ENCODE measurements at places on chromosomes 1 and 21. TPM values are rescaled to one million over a fixed set of nuclear protein-coding genes. Genes with fewer than 3 reads are reported as not detected.

FCRLB gene
- 0.27 TPM for total RNA-seq

VAMP4 gene
- total RNA-seq = 14.5 TPM

CD52 gene
- not detected for total RNA-seq

ZNF648 gene
- not detected for total RNA-seq

PCAT6 gene
- 3.8 TPM for total RNA-seq

CDCA8 gene
- 7.7 TPM for total RNA-seq

- DNase-seq = no peak
- no peak overlapping the region for H3K4me3 ChIP-seq
- peaks cover 26% of the 10 kb centered on the region for H3K4me1 ChIP-seq
- no peaks in the 10 kb centered on the region for H3K27me3 ChIP-seq
- peak overlapping the region; percentile 73 for H3K27ac ChIP-seq
Measured at GRCh38 chr1:61746813-61747212, 4.5 kb downstream of the PATJ start.

- peaks cover 8% of the 10 kb centered on the region for H3K4me1 ChIP-seq
- H3K36me3 ChIP-seq = no peaks in the 10 kb centered on the region
- no peak for DNase-seq
Measured at GRCh38 chr1:41822866-41823265, 95.9 kb downstream of the HIVEP3 start.

- H3K4me3 ChIP-seq = no peak overlapping the region
- H3K36me3 ChIP-seq = peaks cover 6% of the 10 kb centered on the region
- H3K27ac ChIP-seq = no peak overlapping the region
- DNase-seq = no peak
- peaks cover 31% of the 10 kb centered on the region for H3K4me1 ChIP-seq
Measured at GRCh38 chr21:35154788-35155187, 105.7 kb upstream of the RUNX1 start.

DNA sequence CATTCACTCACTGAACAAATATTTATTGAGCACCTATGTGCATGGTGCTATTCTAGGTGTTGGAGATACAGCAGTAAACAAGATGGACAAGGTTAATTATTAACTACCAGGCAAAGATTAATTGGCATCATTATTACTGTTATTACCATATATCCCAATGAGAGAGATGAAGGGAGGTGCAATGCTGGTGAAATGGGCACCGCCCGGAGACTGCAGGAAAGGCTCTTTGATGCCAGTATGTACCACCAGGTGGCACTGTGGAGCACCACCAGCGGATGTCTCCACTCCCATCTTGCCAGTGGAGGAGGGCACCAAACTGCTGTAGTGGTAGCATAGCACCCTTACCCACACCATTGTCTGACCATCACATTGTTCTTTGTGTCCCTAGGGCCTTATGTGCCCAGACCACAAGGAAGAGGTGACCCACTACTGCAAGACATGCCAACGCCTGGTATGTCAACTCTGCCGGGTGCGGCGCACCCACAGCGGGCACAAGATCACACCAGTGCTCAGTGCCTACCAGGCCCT lies 3.0 kb downstream of the TRIM46 start:
- H3K4me3 ChIP-seq = no peak overlapping the region
- peaks cover 34% of the 10 kb centered on the region for H3K4me1 ChIP-seq
- H3K36me3 ChIP-seq = peaks cover 17% of the 10 kb centered on the region
- H3K27ac ChIP-seq = no peak overlapping the region
- peak; percentile 95 for DNase-seq

DNA sequence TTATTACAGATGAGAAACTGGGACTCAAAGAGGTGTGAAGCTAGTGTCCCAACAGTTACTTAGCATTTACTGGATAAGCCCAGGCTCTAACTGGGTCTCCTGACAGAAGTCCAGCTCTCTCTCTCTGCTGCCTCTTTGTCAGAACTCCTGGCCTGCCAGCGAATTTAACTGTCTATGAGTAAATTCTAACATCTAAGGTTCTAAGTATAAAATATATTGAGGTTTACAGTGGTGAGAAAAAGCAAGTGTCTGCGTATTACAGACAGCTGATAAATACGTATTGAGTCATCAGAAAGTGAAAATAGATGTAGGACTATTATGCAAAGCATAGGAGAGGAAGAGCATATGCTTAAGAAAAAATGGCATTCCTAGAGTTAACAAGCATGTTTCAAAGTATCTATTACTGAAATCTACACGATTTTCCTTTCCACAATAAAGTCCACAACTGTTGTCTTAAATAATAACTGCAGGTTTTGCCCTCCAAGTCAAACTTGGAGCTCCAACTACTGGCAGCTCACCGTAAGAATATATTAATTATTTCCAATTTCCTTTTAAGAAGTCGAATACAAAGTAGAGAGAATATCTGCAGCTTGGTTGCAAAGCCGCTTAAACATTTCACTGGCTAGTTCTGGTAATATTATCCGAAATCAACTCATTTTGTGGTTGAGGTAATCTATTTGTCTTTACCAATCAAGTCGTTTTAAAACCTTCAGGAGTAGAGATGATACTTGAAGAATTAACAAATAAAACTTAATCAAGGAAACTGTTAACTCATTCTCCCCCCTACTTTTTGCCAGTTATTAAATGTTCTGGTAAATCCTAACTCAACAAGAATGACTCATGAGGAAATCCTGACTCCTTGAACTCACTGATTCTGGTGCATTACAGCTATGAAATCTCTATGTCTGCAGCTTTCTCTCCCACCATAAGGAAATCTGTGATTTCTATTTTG lies 1.4 kb upstream of the RGS2 start:
- peaks cover 38% of the 10 kb centered on the region for H3K4me1 ChIP-seq
- H3K4me3 ChIP-seq = peak overlapping the region; percentile 99
- H3K27ac ChIP-seq = peak overlapping the region; percentile 95
- no peak for DNase-seq

GRCh38 chr1:55364216-55364615 lies 149.1 kb upstream of the USP24 start:
- no peaks in the 10 kb centered on the region for H3K36me3 ChIP-seq
- no peak overlapping the region for H3K4me3 ChIP-seq
- H3K27me3 ChIP-seq = no peaks in the 10 kb centered on the region
- H3K27ac ChIP-seq = no peak overlapping the region

DNA sequence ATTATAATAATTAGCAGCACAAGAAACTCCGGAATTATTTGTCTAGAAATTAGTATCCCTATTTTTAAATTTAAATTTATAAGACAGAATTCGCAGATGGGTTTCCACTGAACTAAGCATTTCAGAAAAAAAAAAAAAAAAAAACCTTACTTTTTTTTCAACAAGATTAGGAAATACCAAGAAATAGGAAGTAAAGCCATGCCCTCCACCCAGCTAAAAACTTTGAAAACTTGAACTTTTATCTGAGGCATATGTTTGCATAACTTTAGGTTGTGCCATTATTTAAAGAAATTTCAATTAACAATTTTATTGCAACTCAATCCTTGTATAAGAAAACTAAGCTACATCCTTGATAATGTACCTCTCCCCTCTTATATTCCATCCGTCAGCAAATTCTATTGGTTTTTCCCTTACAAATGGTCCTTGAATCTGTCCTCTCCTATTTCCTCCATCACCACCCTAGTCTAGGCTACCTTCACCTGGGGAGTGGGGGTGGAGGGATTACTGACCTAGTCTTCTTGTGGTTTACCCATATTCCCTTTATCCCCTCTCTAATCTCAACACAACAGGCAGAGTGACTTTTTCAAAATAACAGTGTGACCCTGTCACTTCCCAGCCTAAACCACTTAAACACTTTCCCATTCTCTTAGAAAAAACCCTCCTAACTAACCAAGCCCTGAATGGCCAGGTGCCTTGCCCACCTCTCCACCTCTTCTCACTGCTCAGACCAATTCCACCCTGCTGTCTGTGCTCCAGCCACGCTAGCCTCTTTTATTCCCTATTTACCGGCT lies 1.4 kb upstream of the EVI5 start:
- H3K27me3 ChIP-seq = peaks cover 6% of the 10 kb centered on the region
- H3K4me3 ChIP-seq = no peak overlapping the region
- no peak for DNase-seq
- no peak overlapping the region for H3K27ac ChIP-seq

DNA sequence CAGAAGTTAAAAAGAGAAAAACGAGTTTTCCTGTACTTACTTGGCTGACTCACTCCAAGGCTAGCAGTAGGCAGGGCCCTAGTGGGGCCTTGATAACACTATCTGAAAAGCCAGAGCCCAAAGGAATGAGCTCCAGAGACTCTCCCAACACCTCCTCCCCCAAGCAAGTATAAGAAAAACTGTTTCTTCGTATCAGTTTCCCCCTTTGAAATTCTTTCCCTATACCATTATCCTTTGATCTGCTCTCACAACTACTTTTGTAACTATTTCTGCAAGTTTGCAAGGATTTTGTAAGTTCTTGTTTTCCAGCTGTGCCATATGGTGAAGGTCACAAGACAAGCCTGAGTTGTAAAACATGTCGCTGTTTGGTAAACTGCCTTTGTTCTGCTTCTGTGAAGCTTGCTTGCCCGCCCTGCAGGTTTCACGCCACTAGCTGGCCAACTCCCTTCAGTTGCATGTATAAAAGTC lies 36.5 kb upstream of the KCNJ15 start:
- no peak overlapping the region for H3K27ac ChIP-seq
- DNase-seq = no peak
- peaks cover 9% of the 10 kb centered on the region for H3K4me1 ChIP-seq
- peaks cover 5% of the 10 kb centered on the region for H3K36me3 ChIP-seq
- no peaks in the 10 kb centered on the region for H3K27me3 ChIP-seq

- H3K27me3 ChIP-seq = no peaks in the 10 kb centered on the region
- H3K36me3 ChIP-seq = peaks cover 1% of the 10 kb centered on the region
- peak overlapping the region; percentile 89 for H3K27ac ChIP-seq
Measured at GRCh38 chr1:2274231-2274928, 46.3 kb downstream of the SKI start.

GRCh38 chr1:60255565-60255964 lies 182.0 kb upstream of the C1orf87 start:
- H3K4me1 ChIP-seq = peaks cover 6% of the 10 kb centered on the region
- no peak for DNase-seq
- no peak overlapping the region for H3K4me3 ChIP-seq
- H3K27ac ChIP-seq = no peak overlapping the region

DNA sequence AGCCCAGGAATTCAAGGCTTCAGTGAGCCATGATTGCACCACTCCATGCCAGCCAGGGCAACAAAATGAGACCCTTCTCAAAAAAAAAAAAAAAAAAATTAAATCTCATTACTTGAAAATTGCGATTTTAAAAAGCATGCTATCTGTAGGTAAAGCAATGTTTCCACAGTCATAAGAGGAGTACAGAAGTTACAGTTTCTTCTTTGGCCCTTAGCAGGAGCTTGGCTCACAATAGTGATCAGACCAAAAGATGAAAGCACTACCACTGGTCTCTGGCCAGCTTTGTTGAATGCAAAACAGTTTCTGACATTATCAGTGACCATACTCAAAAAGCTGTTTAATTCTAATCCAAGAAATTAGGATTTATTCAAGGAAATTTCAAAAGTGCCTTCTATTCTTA lies 31.2 kb downstream of the VAV3 start:
- no peak overlapping the region for H3K27ac ChIP-seq
- peaks cover 12% of the 10 kb centered on the region for H3K27me3 ChIP-seq
- DNase-seq = no peak
- no peak overlapping the region for H3K4me3 ChIP-seq

GRCh38 chr1:93598861-93599439 lies 82.7 kb downstream of the BCAR3 start:
- no peak overlapping the region for H3K4me3 ChIP-seq
- peaks cover 8% of the 10 kb centered on the region for H3K36me3 ChIP-seq
- peaks cover 43% of the 10 kb centered on the region for H3K4me1 ChIP-seq
- H3K27ac ChIP-seq = no peak overlapping the region

GRCh38 chr1:154347961-154348360 lies 22.6 kb downstream of the ATP8B2 start:
- no peaks in the 10 kb centered on the region for H3K27me3 ChIP-seq
- peaks cover 52% of the 10 kb centered on the region for H3K36me3 ChIP-seq

DNA sequence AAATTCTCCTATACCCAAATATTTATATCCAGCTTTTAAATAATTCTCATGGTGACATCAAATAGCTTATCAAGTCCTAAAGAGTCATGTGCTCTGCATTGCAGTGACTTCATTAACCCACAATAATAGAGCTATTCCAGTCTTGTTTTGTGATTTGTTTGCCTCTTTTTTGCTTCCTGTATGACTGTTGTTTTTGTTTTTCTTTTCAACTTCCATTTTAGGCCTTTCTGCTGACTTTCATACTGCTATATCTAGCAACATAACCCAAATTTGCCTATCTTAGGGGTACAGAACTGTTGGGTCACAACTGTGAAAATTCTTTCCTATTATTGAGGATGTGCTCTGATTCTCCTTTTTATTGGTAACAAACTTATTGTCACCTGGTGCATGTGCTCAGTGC lies 30.3 kb downstream of the SPATA17 start:
- no peaks in the 10 kb centered on the region for H3K36me3 ChIP-seq
- H3K27ac ChIP-seq = no peak overlapping the region
- H3K4me3 ChIP-seq = no peak overlapping the region
- no peaks in the 10 kb centered on the region for H3K4me1 ChIP-seq

DNA sequence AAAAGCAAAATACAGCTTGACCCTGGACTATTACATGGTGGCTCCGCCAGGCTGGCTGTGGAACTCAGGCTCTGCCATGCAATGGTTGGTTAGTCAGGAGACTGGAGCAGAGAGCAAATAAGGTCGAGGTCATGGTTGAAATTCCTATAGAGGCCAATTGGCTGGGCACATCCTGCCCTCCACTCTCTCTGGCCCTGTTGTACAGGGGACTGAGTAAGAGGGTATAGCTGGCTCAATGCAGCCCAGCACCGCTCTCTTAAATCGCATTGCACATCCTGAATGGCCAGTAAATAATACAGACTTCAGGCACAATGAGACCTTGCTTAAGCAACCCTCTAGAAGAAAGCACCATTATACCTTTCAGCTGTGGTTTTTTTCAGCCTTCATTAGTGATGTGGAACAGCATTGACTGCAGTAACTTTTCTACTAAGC lies 59.3 kb upstream of the PPP2R5A start:
- H3K36me3 ChIP-seq = no peaks in the 10 kb centered on the region
- H3K27ac ChIP-seq = no peak overlapping the region
- H3K27me3 ChIP-seq = peaks cover 13% of the 10 kb centered on the region
- H3K4me1 ChIP-seq = no peaks in the 10 kb centered on the region
- DNase-seq = no peak

Data from osteocyte (in vitro differentiated cells).